ENCODE measurements at places on chromosomes 7 and 10.

- DNase-seq = no peak
These were observed 76.2 kb downstream of the AHR start for GRCh38 chr7:17374654-17375053.

- DNase-seq = no peak
These were observed 3.2 kb upstream of the ZNF775 start for GRCh38 chr7:150375662-150376521.

GRCh38 chr7:87220734-87221215, 1.2 kb upstream of the TMEM243 start:
- DNase-seq = peak; percentile 56

DNA sequence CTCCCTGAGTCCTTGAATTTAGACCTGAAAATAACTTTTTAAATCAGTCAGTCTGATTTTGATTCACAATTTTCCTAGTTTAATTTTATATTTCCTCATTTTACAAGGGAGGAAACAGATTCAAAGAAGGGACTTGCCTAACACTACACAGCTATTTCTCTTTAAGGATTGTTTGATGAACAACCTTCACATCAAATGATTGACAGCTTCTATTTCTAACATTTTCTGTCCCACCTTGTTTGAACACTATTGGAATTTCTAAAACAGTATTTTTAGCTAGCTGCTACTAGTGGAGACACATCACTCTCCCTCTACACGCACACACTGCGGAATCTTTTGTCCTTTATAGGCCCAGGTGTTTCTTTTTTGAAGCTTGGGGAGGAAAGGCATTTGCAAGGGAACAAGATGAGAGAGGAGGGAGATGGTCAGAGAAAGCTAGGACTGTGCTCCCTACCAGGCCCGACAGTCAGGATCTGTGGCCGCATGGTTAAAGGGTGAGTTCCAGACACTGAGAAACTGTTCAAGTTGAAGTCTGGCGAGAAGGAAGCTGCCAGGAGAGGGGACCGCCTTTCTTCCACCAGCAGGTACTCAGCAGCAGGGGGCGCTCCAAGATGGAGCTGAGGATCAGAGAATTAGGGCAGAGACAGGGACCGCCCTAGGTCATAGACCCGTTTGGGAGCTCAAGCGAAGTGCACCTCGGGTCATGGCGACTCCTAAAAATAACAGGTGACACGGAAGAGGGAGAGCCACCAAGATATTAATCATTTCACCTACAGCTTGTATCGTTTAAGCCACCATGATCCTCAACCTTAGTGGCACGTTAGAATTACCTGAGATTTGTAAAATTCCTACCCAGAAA, 49.7 kb downstream of the DNAJC12 start:
- DNase-seq = peak; percentile 31

- DNase-seq = no peak
These were observed 1.6 kb downstream of the SUV39H2 start for GRCh38 chr10:14880229-14880628.

- DNase-seq = no peak
These were observed 88.7 kb upstream of the PDGFA start for GRCh38 chr7:608361-608760.

DNA sequence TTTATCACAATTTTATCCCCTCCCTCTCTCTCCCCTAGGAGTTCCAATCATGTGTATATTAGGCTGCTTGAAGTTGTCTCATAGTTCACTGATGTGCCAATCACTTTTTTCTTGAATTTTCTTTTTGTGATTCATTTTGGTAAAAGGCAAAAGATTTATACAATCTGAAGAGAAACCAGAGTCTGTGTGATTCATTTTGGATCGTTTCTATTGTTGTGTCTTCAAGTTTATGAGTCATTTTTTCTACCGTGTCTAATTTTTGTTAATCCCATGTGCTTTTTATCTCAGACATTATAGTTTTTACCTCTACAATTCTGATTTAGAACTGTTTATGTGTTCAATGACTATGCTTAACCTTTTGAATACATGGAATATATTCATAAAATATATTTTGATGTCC, 483.9 kb upstream of the AUTS2 start:
- no peak for DNase-seq

DNA sequence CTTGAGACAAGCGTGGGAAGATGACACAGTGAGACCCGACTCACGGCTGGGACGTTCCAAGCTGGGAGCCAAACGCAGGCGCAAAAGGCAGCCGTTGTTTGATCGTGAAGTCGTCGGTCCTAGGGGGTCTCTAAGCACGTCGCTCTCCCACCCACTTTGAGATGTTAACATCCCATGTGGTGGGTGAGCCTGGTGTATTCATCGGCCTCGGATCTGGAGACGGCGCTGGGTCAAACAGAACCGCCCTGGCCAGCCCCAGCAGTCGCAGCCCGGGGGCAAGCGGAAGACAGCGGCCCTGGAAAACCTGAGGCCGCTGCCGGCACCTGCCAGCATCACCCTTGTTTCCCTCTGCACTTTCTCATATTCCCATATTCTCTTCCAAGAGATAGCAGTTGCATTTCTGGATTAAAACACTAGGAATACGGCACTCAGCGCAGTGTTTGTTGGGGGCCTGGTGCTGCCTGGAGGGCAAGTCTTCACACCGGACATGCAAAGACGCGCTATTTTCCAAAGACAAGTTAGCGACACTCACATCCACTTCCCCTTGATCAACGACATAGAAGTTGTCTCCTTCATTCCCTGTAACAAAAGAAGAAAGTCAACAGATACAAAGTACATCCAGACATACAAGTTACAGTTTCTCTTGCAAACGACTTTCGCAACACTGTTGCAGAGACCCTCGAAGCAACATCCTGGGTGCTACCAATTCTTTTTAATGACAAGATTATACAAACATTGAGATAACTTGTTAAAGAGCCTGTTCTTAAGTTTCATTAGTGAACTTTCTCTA, 86.2 kb upstream of the PDGFA start:
- DNase-seq = no peak

- no peak for DNase-seq
These were observed 164.0 kb upstream of the LYZL1 start for GRCh38 chr10:29124864-29125263.

- DNase-seq = no peak
These were observed 162.7 kb downstream of the AKR1D1 start for GRCh38 chr7:138238734-138239659.

DNA sequence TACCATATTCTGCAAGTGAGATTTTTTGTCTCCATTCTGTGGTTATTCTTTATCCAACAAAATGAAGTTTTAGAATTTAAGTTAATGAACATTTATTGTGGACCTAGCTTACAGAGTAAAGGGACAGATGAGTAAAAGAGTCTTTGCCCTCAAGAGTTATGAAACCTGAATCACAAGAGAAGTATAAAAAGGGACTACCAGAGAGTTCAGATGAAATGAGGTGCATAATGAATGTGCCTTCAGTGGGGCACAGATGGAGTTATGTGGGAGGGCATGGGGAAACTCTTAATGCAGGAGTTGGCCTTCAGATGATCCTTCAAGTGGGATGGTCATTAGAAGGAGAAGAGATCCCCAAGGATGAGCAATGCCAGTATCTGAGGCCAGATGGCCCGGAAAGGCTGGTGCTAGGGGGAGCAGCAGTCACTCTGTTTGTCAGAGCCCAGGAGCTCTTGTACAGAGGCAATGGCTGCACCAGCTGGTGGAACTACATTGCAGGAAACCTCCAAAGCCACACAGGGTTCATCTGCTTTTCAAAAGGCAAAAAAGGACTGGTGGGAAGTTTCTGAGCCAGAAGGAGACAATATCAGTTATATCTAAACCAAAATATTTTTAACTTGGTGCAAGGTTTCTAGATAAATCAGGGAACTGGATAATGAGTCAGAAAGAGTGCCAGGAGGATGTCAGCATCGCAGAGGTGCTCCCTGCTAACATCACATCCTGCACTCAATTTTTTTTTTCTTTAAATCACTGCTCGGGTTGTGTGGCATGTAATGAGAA, 162.0 kb downstream of the KLF6 start:
- no peak for DNase-seq

Measured in Ammon's horn (tissue), 1 donor.